ENCODE measurements at places on chromosomes 6 and 20. TPM values are rescaled to one million over a fixed set of nuclear protein-coding genes. Genes with fewer than 3 reads are reported as not detected.

Gene FOXC1
- not detected for total RNA-seq

Gene MPIG6B
- not detected for total RNA-seq

Gene BPIFB4
- total RNA-seq: not detected

Gene TBCC
- total RNA-seq: 25.6 TPM

Gene DOK5
- total RNA-seq: 4.5 TPM

Gene ABHD16B
- not detected for total RNA-seq

Gene VNN1
- total RNA-seq: not detected

Gene GMEB2
- total RNA-seq: 14.3 TPM

Gene RPL7L1
- total RNA-seq: 130 TPM

Gene MOXD1
- total RNA-seq: 2.5 TPM

Gene SPTLC3
- total RNA-seq: 0.42 TPM

Gene MEI4
- total RNA-seq: 0.55 TPM

Gene MCM8
- 33.3 TPM for total RNA-seq

Gene PGBD1
- 10.1 TPM for total RNA-seq

Gene FILIP1
- 10.5 TPM for total RNA-seq

Gene TCF15
- 2.0 TPM for total RNA-seq

Gene CARMIL1
- total RNA-seq: 24.0 TPM

Gene LRRN4
- 0.22 TPM for total RNA-seq

Gene GJA10
- total RNA-seq: not detected

Gene GSTA2
- total RNA-seq: not detected

Gene BPIFB6
- not detected for total RNA-seq

Gene TCP11
- total RNA-seq: not detected

Gene E2F3
- total RNA-seq: 34.7 TPM

Gene GJA1
- total RNA-seq: 530 TPM

Gene FAM229B
- 9.0 TPM for total RNA-seq

Gene FANCE
- total RNA-seq: 8.4 TPM

Gene AIF1
- total RNA-seq: 3.2 TPM

Gene CSTF1
- total RNA-seq: 72.9 TPM

Gene POLR3F
- total RNA-seq: 17.6 TPM

Gene CALHM5
- total RNA-seq: 0.02 TPM

Gene MAFB
- total RNA-seq: 1.0 TPM

Gene LKAAEAR1
- not detected for total RNA-seq

Gene PTPRT
- total RNA-seq: 0.07 TPM
